ENCODE measurements at places on chromosomes 3 and 15.
A peak's percentile ranks its signal among the peaks of the same experiment; 100 is the strongest.

GRCh38 chr3:3366386-3366785, 186.9 kb upstream of the CRBN start:
- DNase-seq: no peak

DNA sequence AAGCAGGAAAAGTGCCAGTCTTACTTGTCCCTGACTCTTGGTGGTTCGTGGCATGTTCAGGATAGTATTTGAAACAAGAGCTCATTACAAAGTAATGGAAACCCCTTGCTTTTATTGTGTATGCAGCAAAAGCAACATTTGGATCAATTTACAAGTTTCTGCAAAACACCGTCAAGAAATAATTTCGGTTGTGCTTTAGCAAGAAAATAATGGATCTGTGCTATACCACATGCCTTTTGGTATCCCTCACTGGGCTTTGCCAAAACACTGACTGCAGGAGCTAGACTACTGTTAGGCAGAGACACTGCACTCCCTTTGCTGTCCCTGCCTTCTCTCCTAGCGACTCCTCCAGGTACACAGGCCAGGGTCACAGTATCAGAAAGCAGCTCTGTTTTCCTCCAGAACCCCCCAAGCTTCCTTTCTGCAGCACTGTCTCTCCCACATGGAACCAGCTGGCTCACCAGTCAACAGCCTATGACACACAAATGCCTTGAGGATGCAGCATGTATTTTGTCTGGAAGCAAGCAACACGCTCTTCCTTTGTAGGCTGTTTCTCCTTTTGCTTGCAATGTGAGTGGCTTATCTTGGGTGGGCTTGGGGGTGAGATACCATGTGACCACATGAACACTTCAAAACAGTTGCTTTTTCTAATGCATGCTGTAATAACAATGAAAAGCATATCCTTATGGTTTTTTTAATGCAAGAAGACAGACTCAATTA, 111.4 kb downstream of the PGPEP1L start:
- peak; percentile 64 for DNase-seq

GRCh38 chr3:78689378-78689777, 1078.4 kb downstream of the ROBO1 start:
- no peak for DNase-seq

- no peak for DNase-seq
Measured at GRCh38 chr3:7307410-7307809, 446.5 kb downstream of the GRM7 start.

DNA sequence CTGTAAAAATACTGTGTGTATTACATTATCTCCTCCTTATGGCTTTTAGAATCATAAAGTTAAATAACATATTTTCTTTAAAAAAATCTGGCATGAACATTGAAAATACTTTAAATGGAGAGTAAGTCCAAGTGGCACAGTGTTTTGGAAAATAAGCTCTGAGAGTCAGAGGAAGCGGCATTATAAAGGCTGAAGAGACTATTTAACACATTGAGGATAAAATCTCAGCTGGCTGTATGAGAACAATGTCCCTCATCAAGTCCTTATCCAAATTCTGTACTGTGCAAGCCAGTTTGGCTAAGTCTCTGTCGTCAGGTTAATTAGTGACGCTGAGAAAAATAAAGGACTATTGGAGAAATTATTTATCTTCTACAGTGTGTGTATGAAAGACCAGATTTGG, 245.5 kb downstream of the MFSD1 start:
- DNase-seq: no peak

DNA sequence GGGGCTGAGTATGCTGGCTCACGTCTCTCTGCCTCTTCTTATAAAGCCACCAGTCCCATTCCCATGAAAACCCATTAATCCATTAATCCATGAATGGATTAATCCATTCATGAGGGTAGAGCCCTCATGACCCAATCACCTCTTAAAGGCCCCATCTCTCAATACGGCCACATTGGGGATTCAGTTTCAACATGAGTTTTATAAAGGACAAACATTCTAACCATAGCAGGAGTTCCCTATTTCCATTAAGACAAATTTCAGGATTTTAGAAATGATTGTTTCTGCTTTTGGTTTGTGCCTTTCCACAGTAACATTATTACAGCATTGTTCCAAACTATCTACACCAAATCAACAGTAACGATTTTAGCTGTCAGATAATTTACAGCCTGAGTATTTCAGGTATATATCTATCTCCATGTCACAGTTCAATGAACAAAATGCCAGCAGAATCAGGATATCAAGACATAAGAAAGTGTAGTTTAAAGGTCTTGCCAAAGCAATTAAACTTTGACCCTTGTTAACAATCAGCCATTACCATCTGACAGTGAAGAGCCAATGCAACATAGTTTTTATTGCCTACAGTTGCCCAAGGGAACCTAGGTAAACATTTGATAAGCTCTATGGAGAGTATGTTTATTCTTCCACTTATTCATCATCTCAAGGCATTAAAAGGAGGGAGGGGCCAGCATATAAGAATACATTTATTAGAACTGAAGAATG, 3.8 kb downstream of the TSPAN3 start:
- DNase-seq: no peak

GRCh38 chr15:74630284-74631086, 14.8 kb downstream of the CLK3 start:
- no peak for DNase-seq

GRCh38 chr3:168213920-168214319, 118.2 kb upstream of the GOLIM4 start:
- no peak for DNase-seq

DNA sequence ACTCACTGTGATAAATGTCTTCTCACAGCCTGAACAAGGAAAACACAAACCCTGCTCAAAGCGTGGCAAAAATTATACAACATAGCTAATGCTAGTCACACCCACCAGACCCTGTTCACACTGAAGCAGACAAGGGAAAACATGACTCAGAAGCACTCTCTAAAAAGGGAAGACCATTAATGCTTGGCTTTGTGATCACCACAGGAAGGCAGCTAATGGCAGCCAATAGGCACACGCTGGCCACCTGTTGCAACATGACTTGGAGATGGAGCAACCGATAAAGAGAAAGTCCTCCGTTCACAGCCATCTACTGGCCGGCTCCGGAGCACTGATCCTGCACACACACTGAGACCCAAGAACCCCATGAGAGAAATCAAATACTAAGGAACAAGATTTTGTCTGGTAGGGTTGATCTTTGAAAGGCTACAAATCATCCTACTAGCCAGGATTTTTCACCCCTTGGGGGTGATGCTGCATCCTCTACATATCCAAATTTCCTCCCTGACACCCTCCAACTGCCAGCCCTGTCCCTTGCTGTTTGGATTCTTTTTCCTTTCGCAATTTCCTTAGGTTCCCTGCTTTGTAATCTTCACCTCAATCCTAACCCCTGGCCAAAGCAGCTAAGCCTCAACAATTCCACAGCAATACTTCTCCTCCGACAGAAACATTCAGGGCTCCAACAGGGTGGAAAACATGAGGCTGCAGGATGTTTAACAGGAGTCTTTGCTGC, 3.2 kb downstream of the ZXDC start:
- DNase-seq: peak; percentile 96

- DNase-seq: no peak
Measured at GRCh38 chr3:12630292-12630691, 33.6 kb downstream of the RAF1 start.

DNA sequence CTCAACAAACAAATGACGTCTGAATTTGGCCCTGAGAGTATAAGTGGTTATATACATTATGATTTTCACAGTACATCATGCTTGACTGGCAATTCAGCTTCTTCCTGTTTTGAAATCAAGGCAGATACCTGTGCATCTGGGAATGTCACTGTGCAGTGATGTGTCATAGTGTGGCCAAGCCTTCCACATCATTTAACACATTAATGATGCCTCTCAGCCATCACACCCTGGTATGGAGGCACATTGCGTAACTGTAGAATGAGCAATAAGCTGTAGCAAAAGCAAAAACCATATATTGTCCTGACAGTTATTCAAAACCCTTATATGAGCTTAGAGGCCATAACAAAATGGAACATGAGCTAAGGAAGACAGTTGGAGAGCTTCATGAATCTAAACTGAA, 246.0 kb downstream of the EPHA3 start:
- DNase-seq: no peak

DNA sequence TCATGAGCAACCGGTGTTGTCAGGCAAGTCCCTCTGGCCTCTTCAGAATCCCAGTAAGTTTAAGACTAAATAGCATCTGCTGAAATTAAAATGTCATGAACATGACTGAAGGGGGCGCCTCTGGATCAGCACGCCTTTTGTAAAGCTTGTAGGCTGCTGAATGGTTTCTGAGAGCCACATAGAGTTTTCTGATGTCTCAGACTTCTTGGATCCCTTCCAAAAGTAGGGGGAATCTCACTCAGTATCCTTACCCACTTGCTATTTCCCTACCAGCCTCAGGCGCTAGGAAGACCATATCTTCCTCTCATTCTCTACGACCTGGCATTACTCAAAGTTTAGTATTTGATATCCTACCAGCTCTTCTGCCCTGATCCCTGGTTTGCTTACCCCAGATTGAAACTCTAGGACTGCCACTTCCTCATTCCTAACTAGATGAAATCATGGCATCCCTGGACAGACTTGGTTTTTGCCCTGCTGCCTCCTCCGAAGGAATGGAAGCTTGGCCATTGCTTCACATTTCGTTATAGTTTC, 62.7 kb upstream of the CD47 start:
- peak; percentile 42 for DNase-seq

DNA sequence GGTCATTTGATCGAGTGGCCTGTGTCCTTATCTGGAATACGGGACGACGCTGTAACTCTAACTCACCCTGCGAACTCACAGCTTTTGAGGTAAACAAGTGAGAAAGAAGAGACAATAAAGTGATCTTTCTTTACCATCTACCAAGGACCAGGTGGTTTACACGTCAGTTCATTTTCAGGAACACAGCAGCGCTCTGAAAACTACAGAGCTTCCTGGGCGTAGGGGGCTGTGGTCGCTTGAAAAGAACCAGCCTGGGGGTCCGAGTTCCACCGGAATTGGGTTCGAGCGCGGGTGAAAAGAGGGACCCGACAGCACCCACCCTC, 357 bp downstream of the KIAA1143 start:
- DNase-seq: no peak

- DNase-seq: no peak
Measured at GRCh38 chr15:74502301-74502700, 38.7 kb upstream of the ARID3B start.

GRCh38 chr3:108406661-108407206, 103.7 kb downstream of the MYH15 start:
- peak; percentile 76 for DNase-seq

- peak; percentile 89 for DNase-seq
Measured at GRCh38 chr3:142976621-142977398, 13.3 kb upstream of the PAQR9 start.

DNA sequence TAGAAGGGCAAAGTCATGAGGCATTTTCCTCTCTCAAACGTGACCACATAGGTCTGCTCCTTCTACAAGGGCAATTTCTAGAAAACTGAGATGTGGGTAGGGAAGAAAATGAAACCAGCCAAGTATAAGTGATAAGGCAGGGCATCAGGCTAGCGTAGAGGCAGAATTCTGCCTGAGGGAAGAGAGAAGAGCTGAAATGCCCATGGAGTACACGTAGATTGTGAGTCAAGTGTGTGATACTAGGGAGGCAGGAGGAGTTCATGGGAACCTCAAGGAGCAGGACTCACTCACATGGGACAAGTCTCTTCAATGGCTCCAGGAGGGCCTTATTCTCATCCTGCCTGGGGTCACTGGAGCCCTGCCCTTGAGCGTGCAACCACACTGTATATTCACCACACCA, 34.9 kb upstream of the PPP4R2 start:
- DNase-seq: no peak

GRCh38 chr3:171049861-171050444, 23.4 kb upstream of the SLC2A2 start:
- peak; percentile 57 for DNase-seq

DNA sequence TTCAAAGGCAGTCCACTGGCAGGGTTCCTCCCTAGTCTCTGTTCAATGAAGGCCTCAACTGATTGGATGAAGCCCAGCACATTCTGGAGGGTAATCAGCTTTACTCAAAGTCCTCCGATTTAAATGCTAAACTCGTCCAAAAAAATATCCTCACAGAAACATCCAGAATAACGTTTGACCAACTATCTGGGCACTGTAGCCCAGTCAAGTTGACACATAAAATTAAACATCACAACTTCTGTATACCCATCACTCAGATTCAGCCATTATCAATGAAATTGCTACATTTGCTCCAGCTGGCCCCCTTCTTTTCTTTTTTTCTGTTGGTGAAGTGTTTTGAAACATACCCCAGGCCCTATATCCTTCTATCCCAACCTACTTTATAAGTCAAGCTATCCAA, 64.5 kb upstream of the WNT5A start:
- no peak for DNase-seq

- DNase-seq: no peak
Measured at GRCh38 chr3:50372349-50372748, 13.0 kb upstream of the TMEM115 start.

- DNase-seq: no peak
Measured at GRCh38 chr3:140472306-140473020, 205.4 kb upstream of the TRIM42 start.

DNA sequence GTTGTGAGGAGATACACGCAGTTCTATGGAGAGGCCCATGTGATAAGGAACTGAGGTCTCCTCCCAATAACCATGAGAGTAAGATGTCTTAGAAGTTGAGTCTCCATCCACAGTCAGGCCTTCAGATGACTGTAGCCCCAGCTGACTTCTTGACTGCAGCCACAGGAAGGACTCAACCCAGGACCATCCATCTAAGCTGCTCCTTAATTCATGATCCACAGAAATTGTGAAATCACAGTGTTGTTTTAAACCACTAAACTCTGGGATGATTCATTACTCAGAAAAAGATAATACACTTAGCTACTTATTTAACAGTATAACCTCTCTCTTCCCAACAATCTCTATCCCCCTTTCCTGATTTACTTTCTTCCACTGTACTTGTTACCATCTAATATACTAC, 173.3 kb downstream of the ALDH1A2 start:
- no peak for DNase-seq

DNA sequence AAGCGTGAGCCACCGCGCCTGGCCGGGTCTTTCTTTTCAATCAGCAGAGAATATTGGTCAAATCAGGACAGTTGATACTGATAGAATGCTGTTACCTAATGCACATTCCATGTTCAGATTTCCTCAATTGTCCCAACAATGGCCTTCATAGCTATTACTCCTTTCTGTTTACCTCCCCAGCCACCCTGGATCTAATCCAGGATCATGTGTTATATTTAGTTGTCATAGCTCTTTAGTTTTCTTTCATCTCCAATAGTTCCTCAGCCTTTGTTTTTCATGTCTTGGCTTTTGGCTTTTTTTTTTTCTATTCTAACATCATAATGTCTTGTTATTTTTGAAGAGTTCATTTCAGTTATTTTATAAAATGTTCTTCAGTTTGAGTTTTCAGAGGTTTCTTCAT, 14.6 kb downstream of the USP3 start:
- no peak for DNase-seq

DNA sequence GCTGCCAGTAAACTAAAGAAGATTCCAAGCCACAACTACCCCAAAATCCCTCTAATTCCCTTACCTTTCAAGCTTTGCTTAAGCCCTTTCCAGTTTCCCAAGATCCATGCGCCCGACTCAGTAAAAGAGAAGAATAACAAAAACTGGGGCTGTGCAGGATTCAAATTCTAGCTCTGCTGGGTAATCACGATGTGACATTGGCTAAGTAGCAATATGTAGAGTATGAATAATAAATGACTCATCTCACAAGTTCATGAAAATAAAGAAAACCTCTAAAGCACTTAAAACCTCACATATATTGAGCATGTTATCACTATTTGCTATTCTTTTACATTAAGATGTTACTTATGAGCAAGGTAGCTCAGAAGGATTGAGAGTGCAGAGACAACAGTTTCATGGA, 522.2 kb upstream of the ZNF717 start:
- no peak for DNase-seq
